ENCODE measurements at places on chromosomes 4 and X.

DNA sequence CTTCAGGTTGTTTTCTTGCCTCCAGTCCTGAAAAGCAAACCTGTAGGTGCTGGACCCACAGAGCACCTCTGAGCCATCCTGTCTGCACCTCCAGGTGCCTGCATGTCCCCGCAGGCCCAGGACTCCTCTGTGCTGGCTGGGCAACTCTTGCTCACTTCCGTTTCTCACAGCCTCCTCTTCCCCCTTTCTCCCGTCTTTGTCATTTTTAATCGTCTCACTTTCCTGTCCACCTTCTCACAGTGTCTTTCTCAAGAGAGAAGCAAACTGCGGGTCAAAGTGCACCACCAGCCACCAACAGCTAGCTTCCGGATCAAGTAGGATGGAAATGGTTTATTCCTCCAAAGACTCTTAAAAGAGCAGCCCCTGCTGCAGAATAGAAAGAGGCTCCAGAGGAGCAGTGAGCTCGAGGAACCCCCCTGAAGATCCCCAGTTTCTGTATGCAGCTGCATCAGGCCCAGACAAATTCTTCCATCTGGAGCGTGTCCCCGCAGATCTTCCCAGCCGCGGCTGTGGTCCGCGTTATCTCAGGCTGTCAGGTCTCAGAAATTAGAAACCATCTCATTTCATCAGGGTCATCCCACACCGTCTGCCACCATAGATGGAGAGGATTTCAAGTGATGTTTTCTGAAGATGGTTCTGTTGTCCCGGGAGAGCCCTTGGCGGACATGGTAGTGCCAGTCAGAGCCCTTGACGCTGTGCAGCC is 87.7 kb downstream of the FHDC1 start:
- DNase-seq = no peak

DNA sequence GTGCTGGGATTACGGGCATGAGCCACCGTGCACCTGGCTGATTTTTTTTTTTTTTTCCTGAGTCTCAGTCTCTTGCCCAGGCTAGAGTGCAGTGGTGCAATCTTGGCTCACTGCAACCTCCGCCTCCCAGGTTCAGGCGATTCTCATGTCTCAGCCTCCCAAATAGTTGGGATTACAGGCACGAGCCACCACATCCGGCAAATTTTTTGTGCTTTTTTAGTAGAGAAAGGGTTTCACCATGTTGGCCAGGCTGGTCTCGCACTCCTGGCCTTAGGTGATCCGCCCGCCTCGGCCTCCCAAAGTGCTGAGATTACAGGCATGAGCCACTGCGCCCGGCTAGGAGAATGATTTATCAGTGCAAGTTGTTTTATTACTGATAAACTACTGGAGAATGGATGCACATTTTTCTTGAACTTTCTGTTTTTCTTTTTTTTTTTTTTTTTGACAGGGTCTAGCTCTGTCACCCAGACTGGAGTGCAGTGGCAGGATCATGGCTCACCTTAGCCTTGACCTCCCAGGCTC is 39.7 kb upstream of the DHRSX start:
- no peak for DNase-seq

DNA sequence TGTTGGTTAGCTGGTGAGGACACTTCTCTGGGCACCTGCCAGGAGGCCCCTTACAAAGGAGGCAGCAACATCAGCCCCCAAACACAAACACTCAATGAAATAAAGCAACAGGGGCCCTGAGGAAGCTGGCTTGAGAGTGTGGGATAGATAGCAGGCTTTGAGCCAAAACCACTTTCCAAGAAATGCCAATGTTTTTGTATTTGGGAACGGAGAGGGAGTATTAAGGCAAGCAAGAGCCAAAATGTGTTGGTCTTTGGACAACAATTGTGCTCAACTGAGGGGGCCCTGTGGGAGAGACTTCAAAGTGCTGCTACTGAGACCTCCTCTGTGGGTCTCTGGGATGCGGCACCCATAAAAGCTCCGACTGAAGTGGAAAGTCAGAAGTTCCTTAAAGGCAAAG is 41.0 kb downstream of the RAI2 start:
- no peak for DNase-seq

DNA sequence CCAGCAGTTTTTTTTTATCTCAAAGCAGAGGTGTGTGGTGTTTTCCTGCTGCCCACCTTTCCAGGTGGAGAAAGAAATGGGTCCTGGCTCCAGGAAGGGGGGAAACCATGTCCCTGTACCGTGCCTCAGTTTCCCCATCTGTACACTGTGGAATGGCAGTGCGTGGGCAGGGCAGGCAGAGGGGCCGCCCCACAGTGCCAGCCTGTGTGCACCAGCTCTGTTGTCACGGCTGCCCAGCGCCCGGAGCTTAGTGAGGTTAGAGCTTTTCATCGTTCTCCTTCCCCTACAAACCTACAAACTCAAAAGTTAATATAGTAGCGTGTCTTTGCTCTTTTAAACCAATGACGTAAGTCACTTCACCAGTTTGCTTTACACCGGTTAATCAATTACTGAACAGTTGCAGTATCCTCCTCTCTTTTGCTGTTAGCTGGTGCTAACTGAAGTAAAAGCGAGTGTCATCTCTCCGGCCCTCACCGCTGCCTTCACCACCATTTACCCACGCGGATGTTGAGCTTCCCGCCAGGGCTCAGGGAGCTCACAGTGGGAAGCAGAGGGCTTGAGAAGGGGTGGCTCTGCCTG is 114.8 kb upstream of the ADRA2C start:
- DNase-seq = no peak

DNA sequence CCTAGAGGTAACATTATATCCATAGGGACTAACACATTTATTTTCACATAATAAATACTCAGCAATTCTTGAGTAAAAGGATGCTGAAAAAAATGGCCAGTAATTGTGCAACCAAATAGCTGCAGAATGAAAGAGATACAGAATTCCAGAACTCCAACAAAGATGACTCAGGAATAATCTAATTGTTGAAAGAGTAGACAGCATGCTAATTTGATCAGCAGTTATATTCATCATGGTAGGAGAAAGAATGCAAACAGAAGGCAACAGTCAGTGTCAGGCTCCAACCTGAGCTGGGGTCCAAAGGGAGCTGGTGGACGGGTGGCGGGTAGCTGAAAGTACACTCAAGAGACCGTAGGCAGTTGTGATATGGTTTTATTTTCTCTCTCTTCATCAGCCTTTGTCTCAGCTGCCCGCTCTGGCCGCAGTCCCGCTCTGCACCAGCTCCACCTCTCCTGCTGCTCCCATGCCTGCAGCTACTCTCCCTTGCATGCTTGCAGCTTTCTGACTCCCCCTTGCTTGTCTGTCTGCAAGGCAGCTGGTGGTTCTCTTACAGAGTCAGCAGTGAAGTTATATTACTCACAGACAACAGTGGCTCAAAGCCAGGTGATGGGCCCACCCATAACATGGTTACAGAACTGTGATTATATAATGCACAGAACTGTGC is 1150.1 kb downstream of the STIM2 start:
- peak; percentile 22 for DNase-seq

DNA sequence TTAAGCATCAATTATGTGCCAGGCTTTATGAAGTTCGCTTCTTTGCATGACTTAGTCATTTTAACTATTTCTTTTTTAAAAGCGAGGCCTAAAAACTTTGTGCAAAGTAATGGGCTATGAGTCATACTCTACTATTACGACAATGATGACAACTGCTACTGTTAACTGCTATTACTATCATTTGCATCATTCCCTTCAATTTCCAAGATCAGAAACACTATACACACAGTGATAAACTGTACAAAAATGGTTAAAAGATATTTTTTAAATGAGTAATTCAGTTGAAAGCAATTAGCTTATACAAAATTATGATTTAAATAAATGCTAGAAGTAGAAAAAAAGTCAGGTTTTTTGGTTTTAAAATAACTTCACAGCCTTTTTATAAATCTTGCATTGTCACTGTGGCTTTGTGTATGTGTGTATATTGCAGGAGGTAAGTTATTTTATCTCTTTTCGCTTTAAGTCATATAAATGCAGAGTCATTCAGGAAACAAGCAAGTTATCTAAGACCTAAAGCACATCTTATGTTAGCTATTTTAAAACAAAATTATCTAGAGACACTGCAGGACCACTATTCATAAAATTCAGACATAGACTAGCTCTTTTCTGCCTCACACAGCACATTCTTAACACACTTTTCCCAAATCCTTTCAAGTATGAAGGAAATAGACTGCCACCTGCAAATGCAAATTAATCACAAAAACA is 18.5 kb upstream of the CXCL3 start:
- peak; percentile 78 for DNase-seq

GRCh38 chr4:170675568-170676262 is 586.0 kb upstream of the AADAT start:
- DNase-seq = peak; percentile 61

DNA sequence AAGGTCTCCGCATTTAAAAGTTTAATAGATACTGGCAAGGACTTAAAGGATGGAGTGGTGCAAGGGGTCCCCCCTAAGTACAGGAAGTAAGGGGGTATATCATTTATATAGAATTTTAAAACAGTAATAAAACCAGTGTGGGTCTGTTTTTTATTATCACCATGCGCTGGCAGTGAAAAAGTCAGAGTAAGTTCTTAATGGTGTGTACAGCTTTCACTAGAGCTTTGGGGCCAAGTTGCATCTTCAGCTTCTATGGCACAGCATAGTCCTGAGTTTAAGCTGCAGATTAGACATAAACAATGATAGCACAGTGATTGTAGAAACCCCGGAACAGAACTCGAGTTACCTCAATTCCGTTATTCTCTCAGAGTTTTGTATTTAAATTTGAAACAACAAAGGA is 27.6 kb downstream of the RHOH start:
- no peak for DNase-seq

GRCh38 chr4:176799653-176800052 is 6.9 kb upstream of the VEGFC start:
- DNase-seq = no peak

- no peak for DNase-seq
Measured at GRCh38 chrX:55867708-55868107, 150.2 kb downstream of the RRAGB start.

- no peak for DNase-seq
Measured at GRCh38 chr4:113607998-113608397, 153.5 kb downstream of the CAMK2D start.

- peak; percentile 64 for DNase-seq
Measured at GRCh38 chr4:147732518-147733235, 789 bp downstream of the ARHGAP10 start.

- DNase-seq = no peak
Measured at GRCh38 chrX:46991664-46992063, 79.4 kb downstream of the JADE3 start.

DNA sequence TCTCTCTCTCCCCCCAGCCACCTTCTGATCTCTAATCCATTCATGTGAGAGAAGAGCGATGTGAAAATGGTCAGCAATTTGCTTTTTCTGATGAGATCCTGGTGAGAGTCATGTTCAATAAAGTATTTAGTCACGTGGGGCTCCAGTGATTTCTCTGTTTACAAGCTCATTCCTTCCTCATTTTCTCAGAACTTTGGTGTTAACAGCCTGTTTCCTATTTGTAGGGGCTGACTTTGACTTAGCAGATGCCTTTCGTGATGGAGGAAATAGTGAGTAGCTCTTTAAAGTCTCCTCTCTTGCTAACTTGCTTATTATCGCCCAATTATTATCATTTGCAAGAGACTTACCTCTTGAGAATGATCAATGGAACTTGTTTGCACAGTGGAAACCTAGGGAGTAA is 72.6 kb upstream of the CD99 start:
- DNase-seq = no peak

- peak; percentile 87 for DNase-seq
Measured at GRCh38 chr4:155629183-155629825, 37.3 kb upstream of the GUCY1A1 start.

DNA sequence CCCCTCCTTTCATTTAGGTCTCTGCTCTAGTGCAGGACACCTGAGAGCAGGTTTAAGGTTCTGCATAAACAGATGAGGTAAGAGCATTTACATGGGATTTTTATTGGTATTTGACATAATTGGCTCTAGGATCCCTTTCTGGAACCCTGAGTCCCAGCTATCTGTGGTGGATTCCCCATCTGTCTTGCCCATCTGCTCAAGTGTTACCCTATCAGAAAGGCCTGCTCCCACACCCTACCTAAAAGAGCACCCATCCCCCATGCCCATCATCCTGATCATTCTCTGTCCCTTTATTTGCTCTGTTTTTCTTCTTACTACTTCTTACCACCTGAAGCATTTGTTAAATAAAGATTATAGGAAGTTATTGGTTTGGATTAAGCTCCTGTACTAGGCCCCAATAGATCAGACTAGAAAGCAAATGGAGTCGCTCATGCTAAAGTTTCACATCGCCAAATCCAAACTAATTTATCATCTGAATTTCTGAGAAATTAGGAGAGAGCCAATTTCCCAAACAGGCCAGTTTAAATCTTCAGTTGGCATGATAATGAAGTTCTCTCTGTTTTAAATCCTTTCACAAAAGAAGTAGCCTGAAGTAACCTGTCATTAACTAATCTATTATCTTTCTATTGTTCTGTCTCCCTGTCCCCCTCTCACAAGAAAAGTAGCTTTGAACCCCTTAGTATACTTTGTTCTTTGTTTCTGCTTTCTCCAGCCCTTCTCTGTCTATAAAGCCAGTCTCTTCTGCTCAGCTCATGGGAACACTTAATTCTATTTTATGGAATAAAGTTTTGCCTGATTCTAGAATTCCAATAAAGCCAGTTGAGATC is 178.6 kb downstream of the ZNF674 start:
- DNase-seq = no peak

DNA sequence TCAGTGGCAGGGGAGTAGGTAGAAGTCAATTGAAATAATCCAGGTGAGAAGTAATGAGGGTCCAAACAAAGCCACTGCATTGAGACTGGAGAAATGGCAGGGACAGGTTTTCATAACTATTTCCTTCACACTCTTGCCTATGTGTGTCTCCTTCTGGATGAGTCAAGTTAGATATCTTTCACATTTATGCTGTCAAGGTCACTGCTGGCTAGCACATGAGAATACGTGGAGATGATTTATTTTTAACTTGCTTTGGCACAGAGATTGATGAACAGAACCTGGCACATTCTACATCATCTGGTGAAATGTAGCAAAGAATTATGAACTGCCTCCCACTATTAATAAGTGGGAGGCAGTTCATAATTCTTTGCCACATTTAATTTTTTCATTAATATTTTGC is 66.7 kb upstream of the BOD1L1 start:
- DNase-seq = peak; percentile 46

- DNase-seq = no peak
Measured at GRCh38 chr4:121697564-121697963, 784 bp upstream of the ANXA5 start.

DNA sequence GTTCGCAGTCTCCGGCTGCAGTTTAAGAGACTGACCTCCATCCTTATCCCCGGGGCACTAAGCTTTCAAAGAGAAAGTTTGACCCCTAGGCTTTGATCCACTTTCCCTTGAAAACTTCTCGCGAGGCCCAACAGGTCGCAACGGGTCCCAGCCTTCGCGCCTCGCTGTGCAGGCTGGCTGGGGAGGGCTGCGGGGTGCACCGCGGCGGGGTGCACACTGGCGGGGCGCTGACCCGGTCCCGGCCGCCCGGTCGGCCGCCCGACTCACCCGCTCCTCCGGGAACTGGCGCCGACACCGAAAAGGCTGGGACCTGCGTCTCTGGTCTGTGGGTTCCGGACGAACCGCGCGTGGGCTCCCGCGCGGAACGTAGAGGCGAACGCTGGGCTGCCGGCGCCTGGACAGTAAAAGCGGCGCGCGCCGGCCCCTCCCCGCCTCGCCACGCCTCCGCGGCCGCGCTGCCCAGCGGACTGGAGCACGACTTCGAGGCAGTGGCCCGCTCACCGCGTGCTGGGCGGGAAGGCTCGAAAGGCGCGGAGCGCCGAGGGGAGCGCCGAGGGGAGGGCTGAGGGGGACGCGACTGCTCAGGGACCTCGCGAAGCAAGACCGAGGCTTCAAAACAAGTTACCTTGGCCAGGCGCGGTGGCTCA is at the start of gene TAF7L:
Gene TAF7L, minus strand, starts transcription at position 378 of the 647 bp plus-strand sequence. CDS start 3,791 bp downstream, outside the sequence.
- peak; percentile 5 for DNase-seq

- DNase-seq = peak; percentile 26
Measured at GRCh38 chr4:74408639-74409038, 36.3 kb upstream of the AREG start.
